Activated CD8-positive, alpha-beta memory T cell treated with anti-CD3 and anti-CD28 coated beads for 4 hours (primary cell): ENCODE measurements at places on chromosomes 5 and 9.

DNA sequence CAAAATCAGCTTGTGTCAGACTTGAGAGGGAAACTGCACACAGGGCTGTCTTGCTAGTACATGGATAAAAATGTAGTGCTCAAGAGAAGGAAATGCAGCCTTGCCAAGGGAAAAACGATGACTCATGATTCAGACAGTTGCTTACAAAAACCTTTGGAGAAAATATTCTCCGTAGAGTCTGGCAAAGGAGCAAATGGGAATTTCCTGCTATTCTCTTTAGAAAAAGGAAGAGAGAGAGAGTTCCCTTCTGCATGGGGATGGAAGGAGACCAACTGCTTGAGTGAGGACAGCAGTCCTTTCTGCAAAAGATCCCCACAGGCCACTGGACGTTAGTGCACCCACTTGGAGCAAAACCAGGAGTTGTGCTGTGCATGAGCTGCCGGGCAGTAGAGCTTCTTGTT lies 7.6 kb downstream of the IFNB1 start:
- DNase-seq = no peak

DNA sequence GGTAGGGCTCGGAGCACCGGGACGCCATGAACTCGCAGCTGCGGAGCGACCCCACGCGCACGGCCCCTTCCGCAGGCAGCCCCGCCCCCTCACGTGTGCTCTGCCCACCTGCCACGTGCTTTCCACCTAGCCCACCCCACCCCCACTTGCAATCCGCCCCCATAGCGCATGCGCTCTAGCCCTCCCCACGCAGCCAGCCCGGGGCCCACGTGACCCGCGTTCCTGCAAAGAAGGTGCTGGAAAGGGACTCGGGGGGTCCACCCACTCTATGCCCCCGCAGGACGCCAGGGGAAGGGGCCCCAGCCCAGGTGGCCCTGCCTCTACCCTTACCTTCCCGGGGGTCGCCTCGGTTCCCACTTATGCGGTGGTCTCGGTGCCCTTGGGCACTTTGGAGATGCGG lies at the start of gene SOHLH1:
Gene SOHLH1 (minus strand): TSS at position 42 of the 400 bp plus-strand sequence. CDS start 14 bp downstream, at position 28.
- no peak for DNase-seq

DNA sequence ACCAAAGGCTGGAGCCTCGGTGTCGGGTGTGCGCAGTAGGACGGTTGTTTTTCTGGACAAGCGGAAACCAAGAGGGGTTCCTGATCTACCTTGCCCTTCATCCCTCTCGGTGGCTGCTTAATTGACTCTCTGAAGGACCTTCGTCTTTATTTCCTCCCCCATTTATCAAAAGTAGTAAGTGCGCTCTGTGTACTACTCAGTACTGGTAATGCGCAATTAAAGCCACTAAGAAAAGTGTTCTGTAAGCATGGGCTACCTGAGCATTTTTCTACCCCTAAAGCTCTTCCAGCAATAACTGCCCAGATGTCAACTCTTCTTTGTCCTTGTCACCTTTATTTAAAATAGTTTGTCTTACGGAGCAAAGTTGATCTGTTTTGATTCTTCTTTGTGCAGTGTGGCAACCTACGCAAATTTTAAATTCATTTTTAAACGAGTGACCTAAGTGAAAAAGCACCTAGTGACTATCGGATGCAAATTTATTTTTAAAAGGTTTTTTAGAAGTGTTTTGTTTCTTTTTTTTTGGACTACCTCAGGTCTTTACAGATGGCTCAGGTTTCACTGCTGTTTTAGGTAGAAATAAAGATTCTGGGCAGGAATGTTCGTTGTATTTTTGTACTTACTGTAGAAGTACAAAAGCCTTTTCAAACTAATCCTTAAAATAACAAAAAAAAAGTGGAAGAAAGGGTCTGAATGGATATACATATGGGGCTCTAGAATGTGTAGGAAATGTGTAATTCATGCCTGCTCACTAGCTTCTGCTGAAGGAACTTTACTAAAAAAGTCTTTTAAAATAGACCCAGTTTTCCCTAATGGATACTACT lies 2.0 kb downstream of the JMY start:
- DNase-seq = no peak

GRCh38 chr5:174793684-174794328 lies 69.4 kb downstream of the MSX2 start:
- DNase-seq = no peak

DNA sequence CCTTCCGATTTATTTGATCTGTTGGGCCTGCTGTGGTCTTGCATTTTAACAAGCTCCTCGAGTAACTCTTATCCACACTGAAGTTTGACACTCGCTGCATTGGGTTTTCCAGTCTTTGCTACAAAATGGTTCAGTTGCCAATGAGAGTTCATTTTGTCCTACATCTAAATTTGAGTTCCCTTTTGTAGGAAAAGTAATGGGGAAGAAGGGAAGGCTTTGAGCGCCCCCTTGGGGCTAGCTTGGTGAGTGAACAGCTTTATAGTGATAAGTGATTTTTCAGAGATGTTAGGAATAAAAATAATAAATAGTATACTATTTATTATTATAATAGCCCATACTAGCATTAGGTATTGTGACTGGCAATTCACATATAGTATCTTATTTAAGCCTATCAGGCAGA lies 89.9 kb upstream of the GNAQ start:
- peak; percentile 18 for DNase-seq

GRCh38 chr5:18483451-18483850 lies 849.2 kb downstream of the TAF11L14 start:
- no peak for DNase-seq

- DNase-seq = no peak
Measured at GRCh38 chr9:69443178-69443577, 118.2 kb downstream of the ENTREP1 start.

DNA sequence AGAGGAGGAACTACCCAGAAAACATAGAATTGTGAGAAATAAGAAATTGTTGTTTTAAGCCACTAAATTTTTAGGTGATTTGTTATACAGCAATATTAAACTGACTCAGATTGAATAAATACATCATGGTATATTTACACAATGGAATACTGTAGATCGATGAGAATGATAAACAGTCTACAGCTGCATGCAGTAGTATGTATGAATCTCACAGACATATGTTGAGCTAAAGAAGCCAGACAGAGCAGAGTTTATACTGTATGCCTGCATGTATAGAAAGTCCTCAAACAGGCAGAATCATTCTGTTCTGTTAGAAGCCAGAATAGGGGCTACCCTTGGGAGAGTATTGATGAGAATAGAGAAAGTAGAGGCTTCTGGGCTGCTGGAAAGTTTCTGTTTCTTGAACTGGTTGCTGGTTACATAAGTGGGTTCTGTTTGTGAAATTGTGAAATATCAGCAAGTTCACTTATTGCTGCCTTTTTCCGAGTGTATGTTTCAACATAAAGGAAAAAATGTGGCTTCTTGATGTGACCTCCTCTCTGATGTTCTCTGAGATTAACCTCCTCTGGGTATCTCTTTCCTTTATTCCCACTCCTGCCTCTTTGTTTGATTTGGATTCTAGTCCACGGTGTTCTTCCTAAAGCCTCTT lies 9.6 kb downstream of the KIAA1958 start:
- no peak for DNase-seq

GRCh38 chr9:93533863-93534262 lies 42.5 kb upstream of the PHF2 start:
- no peak for DNase-seq

GRCh38 chr5:83721953-83722901 lies 1.6 kb upstream of the HAPLN1 start:
- DNase-seq = no peak

DNA sequence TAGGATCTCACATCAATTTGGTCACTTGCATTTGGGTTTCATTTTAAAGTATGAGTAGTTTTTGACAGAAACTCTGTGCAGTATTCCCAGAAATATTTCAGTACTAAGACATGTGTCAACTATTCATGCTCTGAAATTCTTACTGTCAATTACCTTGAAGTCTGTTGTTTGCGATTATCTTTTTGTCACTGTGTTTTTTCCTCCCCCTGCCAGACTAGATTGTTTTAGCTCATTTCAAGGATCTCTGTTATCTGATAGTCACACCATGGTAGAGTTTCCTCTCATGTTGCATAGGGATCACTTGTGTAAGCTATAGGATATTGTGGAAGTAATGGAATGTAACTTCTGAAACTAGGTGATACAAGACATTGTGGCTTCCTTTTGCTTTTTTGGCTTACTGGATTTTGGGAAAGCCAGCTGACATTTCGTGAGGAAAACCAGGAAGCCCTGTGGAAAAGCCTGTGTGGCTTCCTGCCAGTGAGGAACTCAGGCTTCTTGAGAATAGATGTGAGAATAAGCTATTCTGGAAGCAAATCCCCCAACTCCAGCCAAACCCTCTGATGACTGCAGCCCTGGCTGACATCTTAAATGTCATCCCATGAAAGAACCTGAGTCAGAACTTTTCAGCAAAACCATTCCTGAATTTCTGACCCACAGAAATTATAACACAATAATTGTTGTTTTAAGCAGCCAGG lies 122.2 kb downstream of the FGF10 start:
- DNase-seq = no peak

- no peak for DNase-seq
Measured at GRCh38 chr9:117135501-117136098, 279.3 kb downstream of the ASTN2 start.

DNA sequence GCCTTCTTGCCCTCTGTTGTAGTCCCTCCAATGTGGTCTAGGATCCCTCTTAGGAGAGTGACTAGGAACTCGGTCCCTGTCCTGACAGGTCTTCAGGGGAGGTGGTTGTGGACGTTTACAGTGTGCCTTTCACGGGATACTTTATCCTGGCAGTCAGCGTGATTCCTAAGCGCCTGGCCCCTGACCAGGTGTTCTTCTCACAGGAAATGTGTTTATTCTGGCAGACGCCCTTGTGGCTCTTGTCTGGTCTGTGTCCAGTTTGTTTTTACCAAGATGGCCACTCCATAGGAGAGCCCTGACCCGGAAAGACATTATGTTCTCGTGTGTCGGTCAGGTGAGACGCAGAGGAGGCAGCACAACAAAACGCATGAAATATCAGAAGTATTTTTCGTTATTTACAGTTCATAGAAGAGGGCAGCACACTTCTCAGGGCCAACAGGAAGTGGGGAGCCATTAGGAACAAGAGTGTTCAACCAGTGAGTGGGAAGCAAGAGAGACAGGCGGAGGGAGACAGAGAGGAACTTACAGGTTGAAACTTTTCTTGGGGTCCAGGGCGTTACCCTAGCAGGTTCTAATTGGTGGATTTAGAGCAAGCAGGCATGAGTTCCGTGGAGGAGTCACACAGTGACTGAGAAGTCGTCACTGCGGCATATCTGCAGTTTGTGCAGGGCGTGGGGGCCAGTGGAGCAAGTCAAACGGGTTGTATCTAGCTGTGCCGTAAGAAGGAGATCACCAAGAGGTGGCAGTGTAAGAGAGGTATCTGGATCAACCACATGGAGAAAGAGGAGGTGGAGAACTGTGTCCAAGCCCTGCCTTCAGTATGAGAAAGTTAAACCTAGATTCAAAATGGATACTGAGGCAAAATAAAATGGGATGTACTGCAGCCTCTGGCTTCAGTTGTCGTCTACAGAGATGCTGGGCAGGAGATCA lies 412.9 kb downstream of the ZSWIM6 start:
- no peak for DNase-seq

DNA sequence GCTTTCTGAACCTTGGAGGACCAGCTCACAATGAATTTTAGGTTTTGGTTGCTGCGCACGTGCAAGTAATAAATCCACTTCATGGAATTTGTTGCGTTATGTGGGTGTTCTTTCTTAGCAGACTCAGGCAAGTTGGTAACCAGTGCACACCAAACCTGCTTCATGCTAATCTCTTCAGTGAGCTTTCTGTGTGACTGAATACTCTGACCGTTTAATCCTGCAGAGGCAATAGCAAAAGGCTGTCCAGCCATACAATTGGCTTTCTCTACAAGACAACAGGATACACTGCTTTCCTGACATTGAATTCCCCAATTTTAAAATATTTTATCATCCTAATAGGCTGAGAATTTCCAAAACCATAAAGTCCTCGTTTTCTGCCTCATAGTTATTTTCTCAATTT lies 10.3 kb downstream of the UGT3A2 start:
- no peak for DNase-seq

GRCh38 chr5:62771341-62771740 lies 192.7 kb downstream of the LRRC70 start:
- no peak for DNase-seq

DNA sequence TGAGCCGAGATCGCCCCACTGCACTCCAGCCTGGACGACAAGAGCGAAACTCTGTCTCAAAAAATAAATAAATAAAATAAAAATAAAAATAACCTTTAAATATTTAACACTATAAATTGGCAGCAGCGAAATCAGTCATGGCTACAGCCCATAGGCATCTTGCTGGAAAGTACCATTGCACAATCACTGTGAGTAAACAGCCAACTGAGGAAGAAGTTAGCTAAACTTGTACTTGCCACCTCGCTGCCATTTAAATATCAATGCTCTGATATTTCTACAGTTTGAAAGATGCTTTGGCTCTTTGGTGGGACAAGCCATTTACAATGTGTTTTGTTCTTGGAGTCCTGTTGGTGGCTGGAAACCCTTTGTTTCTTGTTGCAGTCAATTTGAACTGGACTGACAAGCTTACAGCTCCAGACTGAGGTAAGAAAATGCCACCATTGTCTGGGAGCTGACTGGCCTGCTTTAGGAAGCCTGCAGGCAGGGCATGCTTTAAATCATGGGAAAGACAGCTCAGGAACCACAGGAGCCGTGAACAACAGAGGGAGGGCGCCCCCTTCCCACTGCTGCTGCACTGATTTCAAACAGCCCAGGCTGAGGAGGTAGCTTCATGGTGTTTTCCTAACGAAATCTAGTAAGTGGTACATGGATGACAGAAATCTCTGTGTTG lies 322.8 kb upstream of the RFX3 start:
- DNase-seq = no peak

DNA sequence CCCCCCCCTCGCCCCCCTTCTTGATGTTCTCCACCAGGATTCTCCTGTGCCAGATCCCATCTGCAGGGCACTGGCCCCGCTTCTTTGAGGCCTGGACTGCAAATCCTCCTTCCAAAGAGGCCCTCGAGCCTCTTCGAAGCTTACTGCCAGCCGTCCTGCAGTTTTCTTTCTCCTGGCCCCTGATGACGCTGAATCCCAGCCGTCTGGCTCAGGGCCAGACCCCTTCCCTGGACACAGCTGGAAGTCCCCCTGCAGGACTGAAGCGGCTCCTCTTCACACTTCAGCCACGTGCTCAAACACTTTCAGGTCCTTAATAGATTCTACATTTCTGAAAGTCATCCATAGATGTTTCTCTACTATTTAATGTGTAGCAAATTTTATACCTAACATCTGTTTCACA lies 121.5 kb downstream of the EHMT1 start:
- DNase-seq = no peak

- DNase-seq = no peak
Measured at GRCh38 chr9:18114559-18115475, 359.1 kb upstream of the ADAMTSL1 start.

DNA sequence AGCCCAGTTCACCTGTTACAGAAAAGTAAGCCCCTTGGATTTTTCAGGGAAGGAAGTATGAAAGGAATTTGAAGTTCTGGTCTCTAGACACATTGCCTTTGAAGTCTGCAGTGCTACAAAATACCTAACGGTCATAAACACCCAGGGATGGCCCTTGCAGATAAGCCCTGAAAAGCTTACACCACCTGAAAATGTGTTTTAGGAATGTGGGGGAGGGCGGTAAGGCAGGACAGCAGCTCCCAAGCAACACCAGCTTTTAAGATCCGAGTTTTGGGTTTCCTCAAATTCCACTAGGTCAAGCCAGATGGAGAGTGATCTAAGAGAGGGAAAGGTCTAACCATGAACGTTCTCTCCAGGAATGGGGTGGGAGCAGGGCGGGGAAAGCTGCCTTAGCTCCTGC lies 114.1 kb upstream of the PANK3 start:
- no peak for DNase-seq

GRCh38 chr9:71541436-71541835 lies 226.9 kb downstream of the CEMIP2 start:
- DNase-seq = no peak

- no peak for DNase-seq
Measured at GRCh38 chr9:89314955-89315354, 3.3 kb upstream of the SECISBP2 start.
